ENCODE measurements at places on chromosomes 4 and X.

- DNase-seq = no peak
These were observed 219.2 kb downstream of the KIT start for GRCh38 chr4:54877006-54877405.

DNA sequence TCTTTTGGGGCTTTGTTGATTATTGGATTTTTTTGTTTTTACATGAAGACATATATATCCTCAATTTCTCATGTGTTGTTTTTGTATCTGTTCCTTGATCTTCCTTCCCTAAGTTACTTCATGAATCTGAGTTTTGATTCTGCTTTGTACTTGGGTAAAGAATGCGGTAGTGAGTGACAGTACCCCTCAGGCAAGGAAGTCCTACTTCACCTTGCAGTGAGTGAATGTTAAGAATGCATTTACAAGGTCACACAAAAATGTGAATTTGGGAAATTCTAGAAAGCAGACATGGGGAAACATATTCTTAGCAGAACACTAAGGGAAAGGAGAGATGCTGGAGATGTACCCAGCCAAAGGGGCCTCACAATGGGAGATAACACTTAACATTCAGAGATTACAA is 373.1 kb upstream of the LCORL start:
- no peak for DNase-seq

- DNase-seq = no peak
These were observed 1.4 kb downstream of the ADGRA3 start for GRCh38 chr4:22514481-22514880.

DNA sequence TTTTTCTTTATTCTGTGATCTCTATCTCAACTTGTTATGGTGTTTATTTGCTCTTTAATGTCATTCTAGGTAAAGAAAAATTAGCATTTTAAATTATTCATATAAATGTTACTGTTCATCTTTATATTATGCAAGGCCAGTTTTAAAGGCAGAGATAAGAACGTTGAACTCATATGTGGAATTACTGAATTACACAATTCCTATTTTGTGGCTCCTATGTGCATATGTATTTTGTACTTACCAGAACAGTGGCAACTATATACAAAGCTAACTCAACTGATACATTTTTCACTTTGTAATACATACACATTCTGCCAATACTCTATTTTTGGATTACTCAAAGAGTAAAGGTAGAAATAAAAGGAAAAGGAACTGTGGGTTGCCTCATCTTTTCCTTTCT is 533.2 kb upstream of the NR3C2 start:
- no peak for DNase-seq

DNA sequence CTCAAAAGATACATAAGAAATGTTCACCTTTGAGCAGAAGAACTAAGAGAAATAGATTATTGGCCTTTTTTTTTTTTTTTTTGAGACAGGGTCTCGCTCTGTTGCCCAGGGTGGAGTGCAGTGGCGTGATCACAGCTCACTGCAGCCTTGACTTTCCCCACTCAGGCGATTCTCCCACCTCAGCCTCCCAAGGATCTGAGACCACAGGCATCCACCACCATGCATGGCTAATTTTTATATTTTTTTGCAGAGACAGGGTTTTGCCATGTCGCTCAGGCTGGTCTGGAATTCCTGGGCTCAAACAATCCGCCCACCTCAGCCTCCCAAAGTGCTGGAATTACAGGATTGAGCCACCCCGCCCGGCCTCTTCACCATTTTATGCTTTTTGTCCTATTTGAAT is 2.9 kb upstream of the TLR6 start:
- DNase-seq = no peak

DNA sequence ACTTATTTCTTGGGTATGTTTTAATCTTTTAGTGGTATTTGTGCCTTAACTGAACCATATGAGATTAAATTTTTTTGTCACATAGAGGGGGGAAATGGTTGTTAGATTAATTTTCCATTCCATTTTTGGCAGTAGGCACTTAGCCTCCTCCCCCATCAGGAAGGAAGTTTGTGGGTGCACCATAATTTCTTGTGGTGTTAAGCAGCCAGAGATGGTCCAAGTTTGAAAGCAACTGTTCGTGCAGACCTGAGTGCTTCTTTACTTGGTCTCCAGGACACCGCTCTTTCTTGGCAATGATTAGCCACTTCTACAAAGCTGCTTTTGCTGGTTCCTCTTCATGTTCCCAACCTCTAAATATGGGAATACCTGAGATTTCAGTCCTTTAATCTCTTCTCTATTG is 92.7 kb upstream of the RPL34 start:
- DNase-seq = no peak

DNA sequence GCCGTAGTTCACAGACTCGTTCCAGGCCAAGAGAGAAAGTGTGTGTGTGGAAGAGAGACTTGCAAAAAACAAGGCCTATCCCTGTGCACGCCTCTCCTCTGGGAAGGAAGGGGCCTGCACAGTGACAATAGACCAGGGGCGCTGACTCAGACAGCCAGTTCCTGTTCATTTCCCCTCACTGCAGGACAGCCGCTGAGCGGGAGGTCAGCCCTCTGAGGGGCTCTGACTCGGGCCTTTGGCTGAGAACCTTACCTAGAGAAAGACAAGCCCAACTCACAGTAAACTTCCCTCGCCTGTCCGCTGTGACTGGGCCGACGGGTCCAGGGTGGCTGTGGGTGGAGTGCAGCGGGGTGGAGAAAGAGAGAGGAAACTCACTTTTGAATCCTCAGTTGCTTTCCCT is 52.1 kb downstream of the RTL5 start:
- no peak for DNase-seq

GRCh38 chr4:35087218-35087617 is 1157.1 kb downstream of the ARAP2 start:
- no peak for DNase-seq

DNA sequence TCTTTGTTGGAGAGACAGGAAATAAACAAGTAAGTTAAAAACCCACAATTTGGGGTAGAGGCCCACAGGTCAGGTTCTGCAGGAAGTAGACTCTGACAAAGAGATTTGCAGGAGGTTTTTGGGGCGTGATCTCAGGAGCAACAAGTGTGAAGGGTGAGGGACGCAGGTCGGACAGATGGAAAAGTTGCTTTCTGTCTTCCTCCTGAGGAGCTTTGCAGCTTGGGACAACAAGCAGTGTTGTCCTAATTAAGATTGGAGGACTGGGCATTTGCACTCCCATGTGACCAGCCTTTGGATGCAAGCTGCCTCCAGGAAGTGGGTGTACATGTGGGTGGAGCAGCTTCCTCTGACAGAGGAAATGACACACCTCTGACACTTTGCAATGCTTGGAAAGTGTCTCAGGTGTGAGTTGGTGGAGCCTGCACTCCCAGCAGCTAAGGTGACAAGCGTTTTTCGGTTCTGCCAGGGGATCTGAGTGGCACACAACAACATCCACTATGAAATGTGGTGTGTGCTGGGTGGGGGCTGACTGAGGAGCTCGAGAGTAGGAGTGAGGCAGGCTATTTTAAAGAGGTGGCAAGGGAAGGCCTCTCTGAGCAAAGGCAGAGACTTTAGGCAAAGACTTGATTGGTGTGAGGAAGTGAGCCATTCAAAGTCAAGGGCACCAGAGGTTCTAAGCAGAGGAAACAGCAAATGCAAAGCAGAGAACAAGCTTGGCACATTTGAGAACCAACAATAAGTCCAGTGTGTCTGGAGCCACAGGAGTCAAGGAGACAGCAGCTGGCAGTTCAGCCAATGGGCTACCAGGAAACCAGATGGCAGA is 339.8 kb upstream of the GATB start:
- no peak for DNase-seq

DNA sequence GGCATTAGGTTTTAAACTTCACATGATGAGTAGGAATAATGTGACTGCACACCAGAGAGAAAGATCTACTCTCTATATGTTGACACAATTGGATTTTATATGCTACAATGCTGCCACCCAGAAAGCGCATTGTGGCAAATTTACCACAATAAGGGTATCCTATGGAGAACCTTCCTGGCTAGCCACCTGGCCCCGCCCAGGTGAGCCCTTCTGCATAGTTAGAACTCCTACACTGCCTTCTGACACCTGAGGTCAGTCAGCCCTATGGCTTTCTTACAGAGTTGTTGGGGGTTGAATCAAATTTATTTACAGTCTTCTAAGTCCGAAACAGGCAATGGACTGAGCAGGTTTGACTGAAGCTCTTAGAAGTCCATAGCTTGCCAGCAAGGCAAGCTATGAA is 153.8 kb upstream of the S100G start:
- no peak for DNase-seq

- DNase-seq = no peak
These were observed 160.4 kb upstream of the GPR101 start for GRCh38 chrX:137194164-137194563.

DNA sequence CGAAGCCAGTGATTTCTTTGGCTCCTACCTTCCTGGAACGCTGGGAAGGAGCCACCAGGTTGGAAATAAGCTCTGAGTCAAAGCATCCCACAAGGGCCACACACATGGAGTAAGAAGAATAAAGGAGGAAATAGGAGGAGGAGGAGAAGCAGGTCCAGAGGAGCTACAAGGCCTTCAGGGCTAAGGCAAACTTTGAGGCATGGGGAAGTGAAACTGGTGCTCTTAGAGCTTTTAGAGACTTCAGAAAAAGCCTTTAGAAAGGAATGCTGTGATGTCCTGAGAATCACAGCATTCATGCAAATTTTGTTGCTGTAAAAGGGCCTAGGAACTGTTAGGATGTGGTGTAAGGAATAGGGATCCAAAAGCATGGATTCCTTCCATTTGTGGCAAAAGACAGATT is 135.9 kb upstream of the ARHGEF9 start:
- no peak for DNase-seq

- no peak for DNase-seq
These were observed 863.2 kb downstream of the TRIML1 start for GRCh38 chr4:189002475-189002874.

- DNase-seq = no peak
These were observed 257.1 kb downstream of the BANK1 start for GRCh38 chr4:102047616-102048015.

GRCh38 chrX:23864742-23865326 is 42.9 kb downstream of the APOO start:
- DNase-seq = no peak

DNA sequence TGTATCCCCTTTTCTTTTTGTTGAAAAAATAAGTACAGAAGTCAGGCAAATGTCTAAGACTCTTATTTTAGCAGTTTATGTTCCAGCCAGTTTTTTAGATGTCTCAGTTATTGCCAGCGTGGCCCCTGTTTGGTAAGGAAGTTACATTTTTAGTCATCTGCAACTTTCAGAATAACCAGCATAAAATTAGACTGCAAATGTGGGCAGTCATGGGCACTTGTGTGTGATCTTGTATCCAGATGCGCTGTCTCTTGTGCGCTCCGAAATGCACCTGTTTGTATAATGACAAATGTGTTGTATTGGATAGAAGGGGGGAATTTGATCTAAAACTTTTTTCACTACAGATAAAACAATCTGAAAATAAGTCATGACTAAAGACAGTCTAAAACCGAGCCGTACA is 44.3 kb upstream of the CLCN4 start:
- no peak for DNase-seq

DNA sequence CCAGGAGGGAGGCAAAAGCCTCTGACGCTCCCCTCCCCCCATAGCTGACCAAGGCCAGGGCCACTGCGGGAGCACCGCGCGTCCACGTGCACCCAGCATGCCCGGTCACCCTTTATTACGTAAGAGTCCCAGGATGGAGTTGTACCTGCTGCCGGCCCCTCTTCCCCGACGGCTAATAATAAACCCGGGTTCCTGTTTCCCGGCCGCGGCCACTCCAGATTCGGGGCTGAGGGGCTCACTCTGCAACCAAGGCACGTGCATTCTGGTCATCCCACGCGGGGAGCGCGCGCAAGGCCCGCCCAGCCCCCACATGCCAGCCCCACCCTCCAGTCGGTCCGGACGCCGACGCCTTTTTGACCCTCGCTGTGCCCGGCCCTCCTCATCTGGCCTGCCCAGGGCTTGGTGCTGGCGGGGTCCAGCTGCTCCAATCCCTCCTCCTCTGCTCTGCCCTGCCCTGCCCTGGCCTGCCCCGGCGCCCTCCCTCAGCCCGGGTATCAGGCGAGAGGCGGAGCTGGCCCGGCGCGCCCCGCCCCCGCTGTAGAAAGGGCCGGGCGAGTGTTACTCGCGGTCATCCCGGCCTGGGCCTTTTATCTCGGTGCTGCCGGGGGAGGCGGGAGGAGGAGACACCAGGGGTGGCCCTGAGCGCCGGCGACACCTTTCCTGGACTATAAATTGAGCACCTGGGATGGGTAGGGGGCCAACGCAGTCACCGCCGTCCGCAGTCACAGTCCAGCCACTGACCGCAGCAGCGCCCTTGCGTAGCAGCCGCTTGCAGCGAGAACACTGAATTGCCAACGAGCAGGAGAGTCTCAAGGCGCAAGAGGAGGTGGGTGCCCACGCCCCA is 2.6 kb downstream of the MID1IP1 start:
- no peak for DNase-seq

DNA sequence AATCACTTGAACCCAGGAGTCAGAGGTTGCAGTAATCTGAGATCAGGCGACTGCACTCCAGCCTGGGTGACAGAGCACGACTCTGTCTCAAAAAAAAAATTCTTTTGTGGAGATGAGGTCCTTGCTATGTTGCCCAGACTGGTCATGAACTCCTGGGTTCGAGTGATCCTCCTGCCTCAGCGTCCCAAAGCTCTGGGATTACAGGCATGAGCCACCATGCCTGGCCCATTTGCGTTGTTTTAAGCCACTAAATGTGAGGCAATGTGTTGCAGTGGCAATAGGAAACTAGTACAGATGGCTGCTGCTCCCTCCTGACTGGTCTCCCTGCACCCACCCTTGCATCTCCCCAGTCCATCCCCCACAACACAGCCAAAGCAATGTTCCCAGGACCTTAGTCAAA is 40.0 kb upstream of the APLN start:
- DNase-seq = no peak

DNA sequence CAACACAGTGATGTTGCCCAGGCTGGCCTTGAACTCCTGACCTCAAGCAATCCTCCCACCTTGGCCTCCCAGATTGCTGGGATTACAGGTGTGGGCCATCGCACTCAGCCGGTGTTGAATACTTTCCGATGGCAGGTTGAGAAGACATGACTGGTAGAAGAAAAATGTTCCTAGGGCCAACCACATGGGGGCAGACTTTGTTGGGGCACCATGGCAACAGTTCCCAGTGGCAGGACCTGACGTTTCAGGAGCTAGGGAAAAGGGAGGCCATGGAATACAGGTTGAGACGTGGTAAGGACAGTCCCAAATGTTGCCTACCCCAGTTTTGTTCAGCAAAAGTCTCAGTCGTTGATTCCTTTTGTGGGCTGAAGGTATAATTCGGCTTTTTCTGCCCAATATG is 134.6 kb downstream of the ASMT start:
- DNase-seq = no peak

DNA sequence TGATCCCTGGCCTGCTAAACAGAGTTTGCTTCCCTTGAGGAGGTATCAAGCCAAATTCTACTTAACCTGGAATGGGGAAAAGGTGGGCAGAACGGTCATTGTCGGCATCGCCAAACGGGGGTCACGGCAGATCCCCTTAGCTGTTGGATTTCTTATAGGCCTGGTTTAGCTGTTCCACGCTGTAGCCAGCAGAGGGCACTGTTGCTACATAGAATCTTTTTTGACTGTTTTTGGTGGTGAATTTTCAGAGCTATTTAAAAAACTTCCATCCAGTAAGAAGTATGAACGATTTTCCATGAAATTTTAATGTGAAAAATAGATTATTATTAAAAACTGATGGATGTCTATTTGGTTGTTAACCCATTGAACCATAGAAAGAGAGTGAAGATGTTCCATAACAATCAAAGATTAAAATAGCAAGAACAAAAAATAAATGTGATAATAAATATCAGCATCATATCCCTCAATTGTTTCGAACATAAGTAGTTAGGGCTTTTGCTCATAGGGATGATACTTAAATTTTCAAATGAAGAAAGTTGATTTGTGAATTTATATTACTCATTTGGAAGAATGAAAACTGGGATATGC is 56.6 kb downstream of the LINC00632 start:
- no peak for DNase-seq

Data from AG09309 (cell line).